ENCODE measurements at places on chromosomes 6 and 20.

- DNase-seq: no peak
Measured at GRCh38 chr6:112307707-112308106, 39.4 kb upstream of the RFPL4B start.

GRCh38 chr6:124757560-124757959 is 204.7 kb upstream of the RNF217 start:
- no peak for DNase-seq

DNA sequence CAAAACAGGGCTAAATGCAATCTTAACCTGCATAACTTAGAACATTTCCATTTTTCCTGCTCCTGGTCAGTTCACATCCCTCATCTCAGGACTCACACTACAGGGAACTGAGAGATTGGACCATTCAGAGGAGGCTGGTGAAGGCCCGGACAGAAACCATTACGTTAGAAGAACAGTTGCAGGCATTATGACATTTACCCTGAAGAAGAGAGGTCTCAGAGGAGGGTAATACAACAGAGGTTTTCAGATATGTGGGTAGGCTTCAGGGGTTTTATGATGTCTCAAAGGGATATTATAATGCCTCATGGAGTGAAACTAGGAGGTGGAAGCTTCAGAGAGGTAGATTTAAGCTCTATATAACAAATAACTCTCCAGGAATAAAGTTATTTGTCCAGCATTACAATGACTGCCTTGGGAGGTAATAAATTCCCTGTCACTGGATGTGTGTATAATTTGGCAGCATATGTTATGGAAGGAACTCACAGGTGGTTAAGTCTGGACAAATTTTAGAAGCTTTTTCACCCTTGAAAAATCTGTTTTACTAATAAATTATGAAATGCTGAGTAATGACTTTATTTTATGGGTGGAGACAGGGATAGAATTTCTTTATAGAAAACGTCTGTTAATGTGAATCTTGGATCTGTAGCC is 36.7 kb upstream of the RIPOR2 start:
- no peak for DNase-seq

DNA sequence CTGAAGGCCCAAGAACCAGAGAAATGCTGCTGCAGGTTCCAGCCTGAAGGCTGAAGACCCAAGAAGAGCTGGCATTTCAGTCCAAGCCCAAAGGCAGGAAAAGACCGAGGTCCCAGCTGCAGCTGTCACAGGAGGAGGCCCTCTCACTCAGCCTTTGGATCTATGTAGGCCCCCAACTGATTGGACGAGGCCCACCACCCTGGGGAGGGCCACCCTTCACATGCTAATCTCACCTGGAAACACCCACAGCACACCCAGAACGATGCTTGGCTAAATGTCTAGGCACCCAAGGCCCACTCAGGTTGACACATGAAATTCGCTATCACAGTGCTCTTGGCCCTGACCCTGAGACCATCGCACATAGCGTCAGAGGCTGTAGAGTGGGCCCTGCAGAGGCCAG is 6.8 kb downstream of the SLCO4A1 start:
- DNase-seq: no peak

DNA sequence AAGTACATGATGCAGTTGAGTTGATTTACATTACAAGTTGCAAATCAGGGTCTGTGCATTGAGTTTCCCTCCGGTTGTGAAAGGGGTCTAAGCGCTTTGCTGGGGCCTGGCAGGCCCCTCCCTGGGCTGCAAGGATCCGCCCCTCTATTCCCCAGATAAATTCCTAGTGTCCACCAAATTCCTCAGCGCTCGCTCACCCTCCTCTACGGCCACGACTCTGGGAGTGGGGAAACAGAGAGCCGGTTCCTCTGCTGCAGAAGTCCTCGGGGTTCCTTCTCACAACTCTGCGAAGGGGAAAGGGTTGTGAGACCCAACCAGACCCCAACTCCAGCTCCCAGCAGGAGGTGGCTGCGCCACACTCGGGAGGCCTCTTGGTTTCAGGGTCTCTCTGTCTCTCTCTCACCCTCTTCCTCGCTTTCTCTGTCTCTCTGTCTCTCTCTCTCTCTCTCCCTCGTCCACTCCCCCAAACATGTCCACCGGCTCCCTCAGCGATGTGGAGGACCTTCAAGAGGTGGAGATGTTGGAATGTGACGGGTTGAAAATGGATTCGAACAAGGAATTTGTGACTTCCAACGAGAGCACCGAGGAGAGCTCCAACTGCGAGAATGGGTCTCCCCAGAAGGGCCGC is at the start of gene TCF21:
Gene TCF21 (plus strand): TSS at position 185 of the 628 bp plus-strand sequence. CDS start 285 bp downstream, at position 470.
- no peak for DNase-seq

DNA sequence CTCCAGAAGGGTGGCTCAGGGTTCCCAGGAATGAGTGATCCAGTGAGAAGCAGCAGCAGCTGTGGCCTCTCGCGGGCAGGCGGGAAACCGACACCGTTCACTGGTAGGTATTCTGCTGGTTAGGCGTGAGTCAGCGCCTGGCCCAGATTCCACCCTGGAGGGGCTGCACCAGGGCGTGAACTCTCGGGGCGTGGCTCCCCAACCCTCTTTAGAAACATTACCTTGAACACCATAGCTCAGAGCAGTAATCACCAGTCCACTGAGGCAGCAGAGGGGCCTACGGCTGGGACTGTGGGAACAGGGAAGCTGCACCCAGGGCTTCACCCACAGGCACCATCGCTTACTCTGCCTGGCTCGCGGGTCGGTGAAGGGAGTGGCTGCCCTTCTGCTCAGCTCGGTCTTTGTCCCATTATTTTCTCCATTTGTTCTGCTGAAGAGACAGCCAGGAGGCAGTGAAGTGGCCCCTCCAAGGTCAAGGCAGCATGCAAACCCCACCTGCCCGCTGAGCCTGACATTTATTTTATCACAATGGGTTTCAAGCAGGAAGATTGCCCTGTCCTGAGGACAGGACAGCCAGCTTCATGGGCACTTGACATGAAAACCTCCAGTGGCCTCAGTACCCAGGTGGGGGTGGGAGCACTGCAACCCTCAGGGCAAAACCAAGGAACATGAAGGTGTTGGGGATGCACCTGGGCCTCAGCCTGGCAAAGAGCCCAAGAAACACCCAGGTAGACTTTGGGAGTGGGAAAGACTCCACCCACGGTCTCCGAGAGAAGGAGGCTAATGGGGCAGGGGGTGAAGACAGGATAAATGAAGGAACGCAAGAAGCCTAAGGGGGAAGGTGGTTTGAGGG is 51.0 kb upstream of the CD93 start:
- DNase-seq: no peak

DNA sequence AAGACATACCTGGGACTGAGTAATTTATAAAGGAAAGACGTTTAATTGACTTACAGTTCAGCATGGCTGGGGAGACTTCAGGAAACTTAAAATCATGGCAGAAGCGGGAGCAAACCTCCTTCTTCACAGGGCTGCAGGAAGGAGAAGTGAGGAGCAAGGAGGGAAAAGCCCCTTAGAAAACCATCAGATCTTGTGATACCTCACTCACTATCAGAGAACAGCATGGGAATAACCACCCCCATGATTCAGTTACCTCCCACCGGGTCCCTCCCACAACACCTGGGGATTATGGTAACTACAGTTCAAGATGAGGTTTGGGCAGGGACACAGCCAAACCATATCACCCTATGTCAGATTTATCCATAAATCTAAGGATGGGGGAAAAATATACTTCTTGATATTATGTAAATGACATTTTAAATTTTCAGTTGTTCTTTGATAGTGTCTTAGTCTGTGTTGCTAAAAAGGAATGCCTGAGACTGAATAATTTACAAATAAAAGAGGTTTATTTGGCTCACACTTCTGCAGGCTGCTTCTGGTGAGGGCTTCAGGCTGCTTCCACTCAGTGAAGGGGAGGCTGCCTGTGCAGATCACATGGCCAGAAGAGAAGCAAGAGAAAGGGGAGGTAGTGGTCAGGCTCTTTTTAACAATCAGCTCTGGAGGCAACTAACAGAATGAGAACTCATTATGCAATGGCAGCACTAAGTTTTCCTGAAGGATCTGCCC is 1.2 kb upstream of the MCM9 start:
- DNase-seq: no peak

- DNase-seq: no peak
Measured at GRCh38 chr20:56773749-56774148, 144.6 kb downstream of the TFAP2C start.

DNA sequence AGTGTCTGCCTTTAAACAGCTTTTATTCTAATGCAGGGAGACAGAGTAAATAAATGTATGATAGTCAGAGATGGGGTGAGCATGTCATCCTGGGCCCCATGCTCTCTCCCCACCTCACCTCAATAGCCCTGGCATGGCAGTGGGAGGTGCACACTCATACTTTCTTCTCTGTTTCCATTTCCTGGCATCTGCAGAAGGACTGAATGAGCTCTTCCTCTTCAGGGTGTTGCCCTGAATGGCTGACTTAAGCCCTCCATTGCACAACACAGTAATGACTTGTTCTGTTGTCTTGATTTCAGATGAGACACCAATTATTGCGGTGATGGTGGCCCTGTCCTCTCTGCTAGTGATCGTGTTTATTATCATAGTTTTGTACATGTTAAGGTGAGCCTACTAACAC is 57.0 kb upstream of the GNRH2 start:
- no peak for DNase-seq

- DNase-seq: no peak
Measured at GRCh38 chr6:163324688-163325389, 89.7 kb upstream of the QKI start.

GRCh38 chr6:166955865-166956443 is 396 bp downstream of the RNASET2 start:
- DNase-seq: no peak

GRCh38 chr6:100468016-100468622 is 3.4 kb upstream of the SIM1 start:
- DNase-seq: no peak

GRCh38 chr6:139943391-139943790 is 568.9 kb upstream of the CITED2 start:
- no peak for DNase-seq

DNA sequence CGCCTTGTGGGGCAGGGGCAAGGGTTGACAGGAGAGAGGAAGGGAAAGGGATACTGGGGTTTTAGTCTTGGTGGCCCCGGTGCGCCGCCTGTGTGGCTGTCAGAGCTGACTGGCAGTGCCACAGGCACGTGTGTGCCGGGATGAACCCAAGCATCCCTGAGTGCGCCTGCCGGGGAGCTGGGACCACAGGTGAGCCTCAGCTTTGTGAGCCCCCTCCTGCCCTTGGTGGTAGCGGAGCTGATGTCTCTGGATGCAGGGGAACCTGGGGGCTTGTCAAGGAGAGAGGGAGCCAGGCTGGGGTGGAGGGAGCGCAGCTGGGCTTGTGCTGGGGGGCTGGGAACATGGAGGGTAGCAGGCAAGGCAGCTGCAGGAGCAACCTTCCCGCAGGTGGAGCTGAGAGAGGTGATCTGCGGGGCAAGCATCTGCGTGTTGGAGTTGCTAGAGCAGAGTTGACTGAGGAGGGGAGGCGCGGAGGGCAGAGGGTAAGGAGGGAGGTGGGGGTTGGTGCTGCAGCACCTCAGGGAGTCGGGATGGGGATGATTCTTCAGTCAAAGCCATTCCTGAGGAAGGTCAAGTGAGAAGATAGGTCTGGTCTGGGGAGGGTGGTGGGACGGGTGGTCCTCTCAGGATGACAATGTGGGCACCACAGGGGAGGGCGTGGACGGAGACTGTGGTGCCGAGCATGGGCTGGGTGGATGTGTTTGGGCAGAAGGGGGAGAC is 28.1 kb downstream of the PYGB start:
- no peak for DNase-seq

- no peak for DNase-seq
Measured at GRCh38 chr20:37343212-37343993, 2.5 kb upstream of the SRC start.

GRCh38 chr6:38773338-38773737 is 58.2 kb downstream of the DNAH8 start:
- DNase-seq: no peak

- no peak for DNase-seq
Measured at GRCh38 chr6:35034411-35035191, 106.5 kb downstream of the TCP11 start.

DNA sequence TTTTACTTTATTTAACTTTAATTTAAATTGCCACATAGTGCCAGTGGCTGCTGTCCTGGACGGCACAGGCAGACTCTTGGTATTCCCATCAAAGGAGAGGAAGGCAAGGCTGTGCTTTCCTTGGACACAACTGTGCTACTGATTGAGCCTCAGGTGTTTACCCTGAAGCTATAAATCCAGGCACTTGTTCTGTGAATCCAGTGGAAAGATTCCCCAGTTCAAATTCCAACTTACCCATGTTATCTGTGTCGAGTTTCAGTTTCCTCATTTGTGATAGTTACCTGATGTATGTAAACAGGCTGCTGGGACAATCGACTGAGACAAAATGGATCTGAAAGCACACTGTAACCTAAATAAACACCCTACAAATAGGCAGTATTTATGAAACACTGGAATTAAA is 57.2 kb downstream of the PLAGL1 start:
- DNase-seq: no peak

GRCh38 chr20:53707371-53708055 is 113.9 kb upstream of the ZNF217 start:
- no peak for DNase-seq

GRCh38 chr6:151108548-151108947 is 131.2 kb upstream of the AKAP12 start:
- DNase-seq: no peak

GRCh38 chr6:86871681-86872080 is 65.6 kb upstream of the HTR1E start:
- no peak for DNase-seq

DNA sequence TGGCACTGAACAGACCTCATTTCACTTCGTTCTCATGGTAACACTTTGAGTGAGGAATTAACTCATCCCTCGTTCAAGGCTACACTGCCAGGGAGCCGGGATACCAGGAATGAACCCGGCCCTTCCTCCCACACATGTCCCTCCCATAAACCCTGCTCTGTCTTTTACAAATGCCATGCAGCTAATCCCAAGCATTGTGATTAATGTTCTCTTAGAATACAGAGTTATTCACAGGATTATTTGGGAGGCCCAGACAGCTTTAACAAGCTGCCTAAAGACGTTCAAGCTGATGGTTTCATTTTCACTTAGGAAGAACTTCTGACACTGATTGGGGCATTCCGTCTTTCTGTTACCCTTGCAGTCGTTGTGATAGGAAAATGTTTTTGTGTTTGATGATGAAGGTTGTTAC is 42.5 kb upstream of the CD83 start:
- no peak for DNase-seq

DNA sequence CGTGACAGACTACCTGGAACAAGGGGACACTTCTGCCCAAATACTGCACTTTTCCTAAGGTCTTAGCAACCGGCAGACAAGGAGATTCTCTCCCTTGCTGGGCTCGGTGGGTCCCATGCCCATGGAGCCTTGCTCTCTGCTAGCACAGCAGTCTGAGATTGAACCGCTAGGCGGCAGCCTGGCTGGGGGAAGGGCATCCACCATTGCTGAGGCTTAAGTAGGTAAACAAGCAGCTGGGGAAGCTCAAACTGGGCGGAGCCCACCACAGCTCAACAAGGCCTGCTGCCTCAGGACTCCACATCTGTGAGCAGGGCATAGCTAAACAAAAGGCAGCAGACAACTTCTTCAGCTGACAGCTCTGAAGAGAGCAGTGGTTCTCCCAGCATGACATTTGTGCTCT is 87.8 kb upstream of the ASCC3 start:
- DNase-seq: no peak
